ENCODE measurements at places on chromosomes 7 and 10.

DNA sequence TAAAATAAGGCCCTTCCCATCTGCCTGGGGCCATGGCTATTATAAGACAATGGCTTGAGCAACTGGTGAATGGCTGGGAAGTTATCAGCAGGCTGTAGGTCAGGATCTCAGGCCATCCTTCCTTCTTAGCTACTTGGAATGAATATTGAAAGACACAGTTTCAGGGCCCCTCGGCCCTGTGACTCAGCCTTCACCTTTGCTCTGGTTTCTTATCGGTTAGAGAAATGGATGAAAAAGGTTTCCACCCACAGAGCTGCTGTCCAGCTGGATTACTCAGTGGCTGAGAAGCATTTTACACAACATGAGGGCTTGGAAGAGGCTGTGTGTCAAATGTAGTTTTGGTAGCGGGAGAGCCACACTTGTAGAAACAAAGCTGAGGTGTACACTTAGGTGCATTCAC, 9.4 kb downstream of the ACSL5 start:
- no peak for DNase-seq

GRCh38 chr7:25858525-25859411, 293.2 kb upstream of the NFE2L3 start:
- no peak for DNase-seq

DNA sequence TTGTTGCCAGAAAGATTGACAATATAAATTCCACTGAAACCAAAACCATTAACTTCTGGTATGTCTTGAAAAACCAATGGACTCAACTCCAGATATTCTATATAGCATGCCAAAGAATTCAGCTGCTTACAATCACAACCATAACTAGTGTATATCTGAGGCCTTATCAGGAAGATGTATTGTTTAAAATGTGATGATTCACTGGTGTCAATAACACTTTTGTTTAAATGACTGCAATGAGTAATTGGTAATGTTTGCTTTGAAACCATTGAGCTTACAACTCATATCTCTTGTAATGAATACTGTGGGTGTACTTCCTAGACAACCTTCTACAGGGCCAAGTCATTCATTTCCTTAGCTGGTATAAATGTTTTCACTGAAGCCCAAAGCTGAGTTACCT, 727.9 kb upstream of the KCND2 start:
- peak; percentile 4 for DNase-seq

DNA sequence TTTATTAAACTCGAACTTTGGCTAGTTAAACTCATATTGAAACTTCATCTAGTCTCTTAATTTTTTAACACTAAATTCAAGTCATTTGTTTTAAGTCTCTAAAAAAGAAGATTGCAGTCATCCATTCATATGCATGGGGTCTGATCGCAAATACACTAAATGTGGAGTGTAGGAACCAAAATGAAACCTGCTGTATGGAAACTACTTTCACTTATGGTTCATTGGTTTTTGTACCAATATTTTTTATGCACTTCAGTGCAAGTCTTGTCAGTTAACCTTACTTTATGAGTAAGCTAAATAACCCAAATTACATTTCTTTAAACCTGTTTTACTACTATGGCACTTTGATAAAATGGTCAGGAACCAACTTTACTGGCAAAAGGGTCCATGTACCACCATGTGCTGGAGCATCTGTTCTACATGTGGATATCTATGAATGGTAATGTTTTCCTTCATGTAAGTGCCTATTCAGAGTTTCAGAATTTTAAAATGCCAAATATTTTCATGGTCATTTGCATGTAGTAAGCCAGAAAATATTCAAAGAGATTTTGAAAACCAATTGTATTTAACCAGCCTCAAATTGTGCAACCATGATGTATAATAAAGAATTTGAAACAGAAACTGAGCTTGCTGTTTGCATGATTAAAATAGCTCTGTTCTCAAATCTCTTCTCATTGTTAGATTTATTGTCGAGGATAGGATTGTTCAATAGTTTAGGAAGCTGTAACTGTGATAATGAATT, 7.6 kb upstream of the SUPV3L1 start:
- DNase-seq = no peak

DNA sequence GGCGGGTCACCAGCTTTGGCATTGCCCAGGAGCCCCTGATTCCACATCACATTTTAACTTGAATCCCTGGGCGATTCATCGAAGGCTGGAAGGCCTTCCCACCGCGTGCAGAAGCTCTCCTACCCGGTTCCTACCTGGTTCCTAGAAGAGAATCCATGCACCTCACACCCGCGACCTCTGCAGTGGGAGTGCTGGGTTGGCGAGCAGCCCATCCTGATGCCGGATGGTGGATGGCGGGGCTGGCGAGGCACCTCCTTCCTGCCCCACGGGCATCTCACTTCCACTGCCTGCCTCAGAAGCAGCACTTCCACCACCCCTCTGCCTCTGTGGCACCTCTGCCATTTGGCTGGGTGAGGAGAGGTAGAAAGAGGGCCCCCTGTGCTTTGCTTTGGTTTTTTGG, 32.0 kb downstream of the NUB1 start:
- DNase-seq = no peak

DNA sequence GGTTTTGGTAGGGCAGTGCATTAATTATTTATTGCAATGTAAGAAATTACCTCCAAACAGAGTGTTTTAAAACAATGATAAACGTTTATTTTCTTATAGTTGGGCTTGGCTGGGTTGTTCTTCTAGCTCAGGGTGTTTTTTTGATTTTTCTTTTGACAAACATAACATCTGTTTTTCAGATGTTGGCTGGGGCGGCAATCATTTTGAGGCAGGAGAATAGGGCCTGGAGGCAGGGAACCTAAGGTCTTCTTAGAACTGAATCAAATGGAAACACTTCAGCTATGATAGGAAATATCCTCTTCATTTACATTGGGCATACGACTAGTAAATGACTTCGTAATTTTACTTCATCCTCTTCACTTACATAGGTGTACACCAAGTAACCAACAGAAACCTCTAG, 47.4 kb upstream of the NAMPT start:
- DNase-seq = peak; percentile 27

DNA sequence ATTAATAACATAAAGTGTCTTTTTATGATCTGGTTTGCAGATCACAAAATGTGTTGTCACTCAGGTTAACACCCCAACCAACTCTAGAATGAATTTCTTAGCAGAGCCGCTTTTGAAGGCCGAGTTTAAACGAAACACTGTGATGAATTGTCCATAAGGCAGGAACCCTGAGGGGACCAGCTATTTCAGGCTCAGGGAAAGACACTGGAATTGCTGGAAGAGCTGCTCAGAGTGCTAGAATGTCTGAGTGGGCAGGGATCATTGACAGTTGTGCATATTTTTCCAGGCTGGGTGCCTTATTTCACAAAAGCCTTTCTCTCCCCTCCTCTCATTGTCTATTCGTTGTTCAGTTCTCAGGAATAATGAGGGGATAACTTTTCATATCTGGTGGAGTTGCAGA, 68.7 kb upstream of the PRKG1 start:
- DNase-seq = no peak

DNA sequence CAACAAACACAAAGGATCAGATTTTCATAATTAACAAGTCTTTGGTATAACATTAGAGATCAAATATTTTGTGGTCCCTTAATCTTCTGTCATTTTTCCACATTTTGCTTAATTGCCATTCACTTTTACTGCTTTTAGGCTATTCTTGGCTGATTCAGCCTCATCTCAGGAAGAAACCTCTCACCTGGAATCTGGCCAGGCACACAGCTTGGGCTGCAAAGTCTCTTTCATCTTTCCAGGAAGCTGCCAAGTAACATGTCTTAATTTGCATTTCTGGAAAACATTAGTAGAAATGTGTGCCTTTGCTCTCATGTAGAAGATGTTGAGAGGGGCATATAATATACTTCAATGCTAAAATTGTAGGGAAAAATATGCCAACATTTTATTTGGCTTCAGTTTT, 174.2 kb upstream of the STEAP4 start:
- DNase-seq = no peak

DNA sequence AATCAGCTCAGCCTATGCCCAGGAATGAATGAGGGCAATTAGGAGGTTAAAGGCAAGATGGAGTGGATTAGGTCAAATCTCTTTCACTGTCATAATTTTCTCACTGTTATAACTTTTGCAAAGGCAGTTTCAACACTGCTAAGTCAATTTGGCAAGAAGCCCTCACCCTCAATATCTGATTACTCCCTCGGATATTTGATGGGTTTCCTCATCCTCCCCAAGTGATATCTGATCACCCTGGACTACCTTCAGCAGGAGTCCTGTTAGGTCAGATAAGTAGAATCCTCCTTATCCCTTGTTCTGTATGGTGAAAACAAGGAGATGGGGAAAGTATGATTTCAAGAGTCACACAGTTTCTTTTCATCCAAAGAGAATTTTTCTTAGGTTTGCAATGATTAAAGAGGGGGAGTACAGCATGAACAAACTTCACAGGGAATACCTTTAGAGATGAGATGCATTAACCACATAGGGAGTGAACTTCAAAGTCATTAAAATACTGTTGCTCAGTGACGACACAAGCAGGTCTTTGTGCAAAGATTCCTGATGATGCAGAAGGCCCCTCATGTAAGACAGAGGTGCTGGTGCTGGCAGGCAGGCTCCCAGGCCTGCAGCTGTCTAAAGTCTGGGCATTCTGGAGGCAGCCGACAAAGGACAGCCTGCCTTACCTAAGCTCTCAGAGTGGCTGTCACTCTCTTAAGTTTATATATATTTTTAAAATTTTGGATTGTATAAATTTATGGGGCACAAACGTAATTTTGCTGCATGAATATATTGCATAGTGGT, 75.4 kb upstream of the POM121L12 start:
- no peak for DNase-seq

DNA sequence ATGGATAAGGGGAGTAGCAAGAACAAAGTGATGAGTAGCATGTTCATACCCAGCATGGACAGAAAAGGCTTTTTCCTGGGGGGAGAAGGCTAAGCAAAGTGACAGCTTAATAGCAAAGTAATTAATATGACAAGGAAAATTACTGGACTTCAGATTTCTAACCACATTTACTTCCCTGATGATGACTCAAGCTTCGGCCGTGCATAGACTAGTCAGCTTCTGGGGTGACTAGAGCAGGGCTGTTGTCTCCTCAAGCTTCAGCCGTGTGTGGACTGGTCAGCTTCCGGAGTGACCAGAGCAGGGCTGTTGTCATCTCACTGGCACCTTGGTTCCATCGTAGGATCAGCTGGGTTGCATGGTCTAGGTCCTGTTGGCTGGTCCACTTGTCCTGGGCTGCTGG, 2.1 kb upstream of the ZNF117 start:
- DNase-seq = no peak

GRCh38 chr7:33261585-33261984, 132.2 kb downstream of the BBS9 start:
- no peak for DNase-seq

DNA sequence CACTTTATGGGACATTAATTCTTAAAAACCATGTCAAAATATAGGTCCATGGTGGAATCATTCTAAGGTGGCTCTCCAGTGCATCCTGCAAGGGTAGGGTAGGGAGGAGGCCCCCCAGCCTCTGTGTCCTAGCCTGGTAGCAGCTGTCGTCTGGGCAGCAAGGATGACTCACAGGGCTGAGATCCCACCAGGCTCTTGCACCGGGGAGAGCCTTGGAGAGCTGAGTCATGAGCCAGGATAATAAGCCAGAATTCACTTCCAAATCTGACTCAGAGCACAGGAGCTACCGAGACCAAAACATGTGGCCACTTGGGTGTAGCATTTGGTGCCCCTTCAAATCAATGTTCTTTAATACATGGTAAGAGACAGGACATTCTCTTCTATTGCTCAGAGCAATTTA, 298.5 kb downstream of the NEBL start:
- DNase-seq = peak; percentile 78

GRCh38 chr7:71465741-71466189, 333.8 kb downstream of the GALNT17 start:
- DNase-seq = no peak

DNA sequence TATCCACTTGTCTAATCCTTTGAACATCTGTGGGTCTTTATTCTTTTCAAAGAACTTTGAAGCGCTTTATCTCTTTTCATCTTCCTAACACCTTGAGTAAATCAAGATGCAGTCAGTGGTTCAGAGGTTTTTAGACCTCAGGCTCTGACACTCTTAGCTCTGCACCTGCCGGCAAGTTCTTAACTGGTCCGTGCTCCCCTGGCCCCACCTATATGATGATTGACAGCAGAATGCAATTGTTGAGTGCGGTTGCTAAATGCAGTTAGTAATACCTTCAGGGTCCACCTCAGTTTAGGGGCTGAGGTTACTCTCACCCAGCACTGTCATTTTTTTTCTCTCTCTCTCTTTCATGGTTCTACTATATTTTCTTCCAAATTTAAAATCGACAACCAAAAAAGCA, 854.2 kb upstream of the AUTS2 start:
- DNase-seq = no peak

GRCh38 chr10:108663587-108663986, 1259.7 kb downstream of the XPNPEP1 start:
- no peak for DNase-seq

GRCh38 chr10:75542084-75542483, 110.7 kb downstream of the LRMDA start:
- no peak for DNase-seq

DNA sequence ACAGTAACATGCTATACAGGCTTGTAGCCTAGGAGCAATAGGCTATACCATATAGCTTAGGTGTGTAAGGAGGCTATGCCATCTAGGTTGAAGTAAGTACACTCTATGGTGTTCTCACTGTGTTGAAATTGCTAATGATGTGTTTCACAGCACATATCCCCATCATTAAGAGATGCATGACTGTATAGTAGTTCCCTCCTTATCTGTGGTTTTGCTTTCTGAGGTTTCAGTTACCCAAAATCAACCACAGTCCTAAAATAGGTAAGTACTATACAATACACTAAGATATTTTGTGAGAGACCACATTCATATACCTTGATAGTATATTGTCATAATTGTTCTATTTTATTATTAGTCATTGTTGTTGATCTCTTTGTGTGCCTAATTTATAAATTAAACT, 12.7 kb downstream of the FZD1 start:
- DNase-seq = no peak

DNA sequence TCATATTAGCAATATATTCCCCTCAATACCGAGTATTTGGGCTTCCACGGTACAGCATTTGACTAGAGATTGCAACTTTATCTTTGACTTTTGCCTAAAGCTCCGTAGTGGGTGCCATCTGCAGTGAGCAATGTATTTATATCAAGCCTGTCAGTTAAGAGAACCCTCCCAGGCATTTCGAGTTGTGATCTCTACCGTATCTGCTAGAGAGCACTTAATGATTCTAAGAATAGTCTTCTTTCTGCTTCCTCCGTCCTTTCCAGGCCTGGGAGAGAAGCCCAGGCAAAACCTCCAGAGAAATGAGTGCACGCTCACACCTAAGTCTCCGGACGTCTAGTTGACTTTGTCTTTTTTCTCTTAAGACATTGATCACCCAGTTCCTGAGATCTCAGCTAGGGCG, 210.6 kb downstream of the KLF6 start:
- no peak for DNase-seq

DNA sequence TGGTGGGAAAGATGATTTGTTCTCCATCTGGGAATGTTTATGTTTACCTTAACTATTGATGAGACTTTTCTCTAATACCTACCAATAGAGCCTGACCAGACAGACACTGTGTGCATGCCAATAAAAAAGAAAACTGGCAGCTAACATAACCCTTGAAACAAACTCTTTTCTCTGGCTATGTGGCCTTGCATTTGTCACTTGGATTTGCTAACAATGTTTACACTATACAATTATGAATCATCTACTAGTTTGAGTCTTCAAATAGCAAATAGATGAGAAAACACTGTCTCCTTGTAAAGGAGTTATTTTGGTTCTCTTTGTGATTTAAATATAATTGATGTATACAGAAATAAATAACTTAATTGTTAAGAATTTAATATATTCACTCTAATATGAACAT, 273.1 kb downstream of the SEMA3D start:
- DNase-seq = no peak
